ENCODE measurements at places on chromosomes 11 and 22.

GRCh38 chr22:45683248-45683647 lies 11.6 kb downstream of the ATXN10 start:
- no peak for DNase-seq

GRCh38 chr22:49936018-49936972 lies 17.9 kb downstream of the CRELD2 start:
- peak; percentile 74 for DNase-seq

GRCh38 chr11:68469122-68469521 lies 8.6 kb downstream of the PPP6R3 start:
- no peak for DNase-seq

DNA sequence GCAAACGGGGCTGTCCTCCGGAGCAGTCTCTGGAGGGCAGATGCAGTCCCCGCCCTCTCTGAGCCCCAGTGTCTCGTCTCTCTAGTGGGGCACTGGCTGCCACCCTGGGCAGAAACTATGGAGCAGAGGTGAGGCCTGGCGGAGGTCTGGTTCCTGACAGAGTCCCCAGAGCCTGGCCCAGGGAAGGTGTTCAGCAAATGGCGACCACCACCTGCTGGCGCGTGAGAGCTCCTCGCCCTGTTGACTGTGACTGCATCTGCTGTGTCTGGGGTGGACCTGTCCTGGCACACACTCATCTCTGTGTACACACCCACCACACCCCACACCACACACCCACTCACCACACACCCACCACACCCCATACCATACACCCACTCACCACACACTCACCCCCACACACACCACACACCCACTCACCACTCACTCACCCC lies 18.3 kb upstream of the TTLL12 start:
- DNase-seq, result no peak

- no peak for DNase-seq
Observed at GRCh38 chr22:31588970-31589675, 72.9 kb downstream of the PISD start.

All from COR-L47 (cell line).